ENCODE measurements at places on chromosomes 3 and 15.

DNA sequence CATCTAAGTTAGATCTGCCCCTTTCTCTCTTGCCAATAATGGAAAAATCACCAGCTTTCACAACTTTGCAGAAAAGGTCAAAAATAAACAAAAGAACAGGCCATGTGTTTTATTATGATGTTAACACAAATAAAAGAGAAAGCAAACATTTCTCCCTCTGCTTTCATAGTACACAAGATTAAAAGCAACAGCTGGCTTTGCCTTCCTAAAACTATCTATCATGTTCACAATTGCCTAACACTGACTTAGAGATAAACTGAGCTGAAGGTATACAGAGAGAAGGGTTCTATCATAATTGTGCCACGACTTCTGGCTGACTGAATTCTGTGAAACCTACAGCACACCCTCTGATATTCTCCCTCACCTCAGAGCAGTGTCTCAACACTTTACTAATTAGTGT is 29.4 kb downstream of the AADAC start:
- DNase-seq, result no peak

GRCh38 chr15:58423831-58424608 is 7.8 kb upstream of the LIPC start:
- DNase-seq, result no peak

GRCh38 chr3:188233320-188233719 is 79.4 kb downstream of the LPP start:
- no peak for DNase-seq

DNA sequence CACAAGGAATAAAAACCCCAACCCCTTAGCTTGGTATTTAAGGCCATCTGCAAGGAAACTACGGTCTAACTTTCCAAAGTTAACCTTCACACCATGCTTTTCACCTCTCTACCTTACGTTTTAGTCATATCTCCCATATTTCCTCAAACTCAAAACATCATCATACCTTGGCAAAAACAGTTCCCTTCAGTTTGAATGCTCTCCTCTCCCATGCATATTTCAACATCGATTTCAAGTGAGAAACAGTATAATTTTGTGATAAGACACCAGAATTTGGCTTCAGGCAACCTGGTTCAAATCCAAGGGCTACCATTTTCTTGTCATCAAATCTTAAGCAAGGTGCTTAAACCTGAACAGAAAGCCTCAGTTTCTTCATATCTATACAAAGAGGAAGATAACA is 108.2 kb downstream of the THRB start:
- no peak for DNase-seq

- no peak for DNase-seq
Observed at GRCh38 chr3:118478706-118479276, 555.9 kb downstream of the IGSF11 start.

GRCh38 chr3:102791641-102792589 is 357.1 kb downstream of the ZPLD1 start:
- no peak for DNase-seq

- no peak for DNase-seq
Observed at GRCh38 chr3:111314181-111314873, 227.7 kb upstream of the CD96 start.

GRCh38 chr15:85167568-85167967 is 185.9 kb downstream of the PDE8A start:
- DNase-seq, result no peak

Data from central memory CD4-positive, alpha-beta T cell (primary cell).